Stimulated activated CD4-positive, alpha-beta T cell treated with anti-CD3 and anti-CD28 coated beads, Interleukin-1b, Interleukin-23, amount 100 ng/mL, for 48 hours (primary cell): ENCODE measurements at places on chromosomes 2 and 18.

DNA sequence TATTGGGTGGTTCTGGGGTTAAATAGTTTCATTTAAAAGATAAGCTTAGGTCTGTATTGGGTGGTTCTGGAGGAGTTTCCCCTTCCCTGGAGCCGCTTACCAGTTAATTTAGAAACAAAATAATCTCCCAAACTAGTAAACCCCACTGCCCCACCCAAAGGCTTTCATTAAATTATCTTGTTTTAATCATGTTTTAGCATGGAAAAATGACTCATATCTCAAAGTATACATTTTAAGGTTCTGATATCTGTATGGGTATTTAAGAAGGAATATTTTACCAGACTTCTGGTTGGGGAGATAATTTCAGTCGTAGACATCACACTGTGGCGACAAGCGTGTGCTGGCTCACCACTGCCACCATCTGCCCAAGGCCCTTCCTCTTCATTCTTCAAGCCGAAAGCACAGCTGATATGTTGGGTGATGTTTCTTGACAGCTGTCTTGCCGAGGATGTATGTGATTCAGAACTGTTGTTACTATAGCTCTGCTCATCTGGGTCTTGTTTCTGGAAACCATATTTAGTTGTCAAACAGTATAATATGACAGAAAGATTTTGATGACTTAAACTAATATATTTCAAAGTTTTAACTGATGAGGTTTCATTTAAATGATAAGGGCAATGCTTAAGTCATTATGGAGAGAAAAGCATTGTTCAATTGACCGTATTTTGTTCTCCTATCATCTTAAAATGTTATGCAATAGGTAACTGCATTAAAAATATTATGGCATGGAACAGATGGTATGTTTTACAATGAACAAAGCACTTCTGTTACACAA is 5.1 kb downstream of the FIGLA start:
- peak; percentile 35 for DNase-seq

DNA sequence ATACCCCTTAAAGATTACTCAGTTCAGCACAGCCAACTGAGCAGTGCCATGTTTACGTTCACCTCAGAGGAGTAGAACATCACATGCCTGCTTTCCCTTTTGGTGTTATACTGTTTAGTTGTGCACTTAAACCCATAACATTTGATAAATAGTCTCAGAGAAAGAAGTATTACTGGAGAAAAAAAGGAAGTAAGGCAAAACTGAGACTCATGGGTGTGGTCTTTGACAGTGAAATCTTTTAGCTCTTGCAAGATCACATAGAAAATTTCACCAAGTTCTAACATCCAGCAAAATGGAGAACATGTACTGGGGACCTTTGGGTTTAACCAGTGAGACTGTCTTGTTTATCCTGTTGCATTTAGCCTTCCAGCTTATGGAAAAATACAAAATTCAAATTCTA is 5.6 kb downstream of the TANK start:
- DNase-seq = no peak

DNA sequence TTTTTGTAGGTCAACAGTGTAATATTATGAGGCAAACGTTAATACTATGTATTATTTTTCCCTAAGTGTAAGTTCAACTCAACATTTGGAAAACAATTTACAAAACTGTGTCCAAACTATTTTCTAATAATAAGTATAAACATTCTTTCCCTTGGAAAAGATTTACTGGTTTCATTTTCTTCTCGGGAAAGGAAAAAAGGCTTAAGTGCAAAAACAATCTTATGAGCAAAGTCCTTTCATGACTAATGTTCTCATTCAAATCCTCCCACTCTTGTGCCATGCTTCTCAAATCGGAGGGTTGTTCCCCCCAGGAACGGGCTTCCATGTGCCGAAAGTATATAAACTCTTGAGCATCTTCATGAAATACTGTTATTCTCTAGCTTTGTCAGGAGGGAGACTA is 19.8 kb upstream of the L3MBTL4 start:
- DNase-seq = no peak

- DNase-seq = no peak
These were observed 2.0 kb upstream of the PRKCE start for GRCh38 chr2:45649462-45649857.

GRCh38 chr18:57331718-57332117 is 20.6 kb upstream of the ST8SIA3 start:
- no peak for DNase-seq

DNA sequence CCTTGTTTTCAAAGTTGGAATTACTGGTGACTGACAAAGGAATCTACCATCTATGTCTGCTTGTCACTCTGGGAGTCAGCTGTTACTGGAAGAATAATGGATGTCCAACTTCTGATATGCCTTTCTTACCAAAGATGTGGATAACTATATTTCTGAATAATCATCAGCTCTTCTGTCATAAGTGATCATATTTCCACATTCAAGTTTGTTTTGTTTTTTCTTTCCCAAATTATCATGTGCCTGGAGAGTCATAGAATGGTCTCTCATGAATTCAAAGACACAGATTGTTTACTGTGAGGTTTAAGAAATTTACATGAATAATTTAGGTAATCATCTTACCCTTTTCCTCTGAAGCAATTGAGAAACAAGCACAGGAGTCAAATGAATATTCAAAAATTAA is 986.7 kb upstream of the CDH2 start:
- no peak for DNase-seq

- no peak for DNase-seq
These were observed 439.4 kb upstream of the CDH19 start for GRCh38 chr18:67043276-67043675.

- no peak for DNase-seq
These were observed 29.3 kb downstream of the SERPINE2 start for GRCh38 chr2:224009605-224010315.

GRCh38 chr2:219672406-219672805 is 45.0 kb downstream of the SLC4A3 start:
- DNase-seq = no peak

GRCh38 chr2:8602809-8603208 is 79.0 kb upstream of the ID2 start:
- DNase-seq = no peak

- DNase-seq = no peak
These were observed 220.1 kb upstream of the CTAGE1 start for GRCh38 chr18:22637787-22638186.

DNA sequence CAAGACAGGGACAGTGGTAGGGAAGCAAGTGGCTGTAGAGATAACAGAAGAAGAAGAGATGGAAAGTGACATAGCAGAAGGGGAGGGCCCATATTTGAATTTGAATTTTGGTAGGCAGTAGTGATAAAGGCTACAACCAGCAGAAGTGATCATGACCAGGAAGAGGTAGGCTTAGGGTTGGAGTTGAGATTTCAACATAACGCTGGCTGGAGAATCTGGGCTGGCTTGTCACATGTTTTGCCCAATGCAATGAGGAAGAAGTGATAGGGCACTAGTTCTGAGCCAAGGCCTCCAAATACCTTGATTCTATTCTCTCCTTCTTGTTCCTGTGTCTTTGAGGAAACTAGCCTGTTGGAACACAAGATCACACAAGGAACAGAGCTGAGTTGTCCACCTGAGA is 69.4 kb downstream of the SCG2 start:
- no peak for DNase-seq

DNA sequence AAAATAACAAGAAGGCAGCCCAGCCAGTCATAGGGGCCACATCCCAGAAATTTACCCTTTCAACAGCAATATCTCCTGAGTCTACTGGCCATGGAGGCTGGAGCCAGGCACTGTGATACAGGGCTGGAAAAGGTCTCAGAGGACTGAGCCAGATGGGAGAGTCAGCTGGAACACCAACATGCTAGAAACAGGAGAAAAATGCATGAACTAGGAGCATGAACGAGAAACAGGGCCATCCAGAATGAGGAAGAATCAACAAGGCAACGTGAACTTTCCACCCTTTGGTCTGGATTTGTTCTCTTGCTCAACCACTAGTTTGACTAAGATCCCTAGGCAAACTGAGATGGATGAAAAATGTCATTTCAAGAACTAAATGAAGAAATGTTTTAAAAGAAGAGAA is 13.1 kb downstream of the PID1 start:
- no peak for DNase-seq

DNA sequence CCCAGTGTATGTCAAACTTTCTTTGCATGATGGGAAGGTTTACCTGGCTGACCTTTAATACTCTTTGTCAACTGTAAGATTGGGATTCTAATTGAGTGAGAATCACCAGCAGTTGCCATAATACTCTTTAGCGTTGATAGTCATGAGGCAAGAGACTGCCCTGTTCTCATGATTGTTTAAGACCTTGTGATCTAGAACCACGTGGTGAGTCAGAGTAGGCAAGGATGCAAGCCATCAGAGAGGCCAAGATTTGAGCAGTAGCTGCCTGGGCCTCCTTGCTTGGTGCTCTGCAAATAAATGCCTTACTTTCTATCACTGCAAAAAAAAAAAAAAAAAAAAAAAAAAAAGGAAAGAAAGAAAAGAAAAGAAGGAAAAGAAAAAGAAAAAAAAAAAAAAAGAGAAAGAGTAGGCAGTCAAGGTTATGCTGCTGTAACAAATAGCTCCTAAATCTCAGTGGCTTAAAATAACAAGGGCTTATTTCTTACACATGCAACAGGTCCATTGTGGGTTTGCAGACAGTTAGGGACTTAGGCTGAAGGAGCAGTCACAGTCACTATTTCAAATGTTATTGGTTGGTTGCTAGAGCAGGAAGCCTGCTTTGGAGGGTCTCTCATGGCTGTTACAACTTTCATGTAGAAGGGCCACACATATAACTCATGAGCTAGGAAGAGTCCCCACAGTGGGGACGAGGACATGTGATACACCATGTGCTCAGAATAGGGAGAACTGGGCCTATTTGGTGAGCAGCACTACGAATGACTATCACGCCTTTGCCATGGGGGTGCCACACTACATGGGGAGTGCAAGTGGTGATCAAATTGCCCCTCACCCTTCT is 21.7 kb downstream of the IL1R2 start:
- no peak for DNase-seq

- no peak for DNase-seq
These were observed 289.9 kb downstream of the AFF3 start for GRCh38 chr2:99852376-99852934.

DNA sequence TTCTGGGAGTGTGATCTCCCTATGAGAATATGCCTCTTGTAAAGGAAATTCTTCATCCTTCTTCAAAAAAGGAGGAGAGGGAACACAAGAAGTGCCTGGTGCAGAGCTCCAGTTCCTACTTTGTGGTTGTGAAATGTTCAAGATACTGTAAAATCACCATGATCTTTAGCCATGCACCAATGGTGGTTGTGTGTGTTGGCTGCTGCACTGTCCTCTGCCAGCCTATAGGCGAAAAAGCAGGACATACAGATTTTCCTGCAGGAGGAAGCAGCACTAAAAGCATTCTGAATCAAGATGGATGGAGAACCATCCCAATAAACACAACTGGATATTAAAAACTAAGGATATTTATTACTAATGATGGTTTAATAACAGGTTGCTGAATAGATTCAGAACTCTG is 6.2 kb upstream of the KLHL14 start:
- DNase-seq = no peak
